H9 (cell line): ENCODE measurements at places on chromosomes 16 and 17. TPM values are rescaled to one million over a fixed set of nuclear protein-coding genes. Genes with fewer than 3 reads are reported as not detected.

DNA sequence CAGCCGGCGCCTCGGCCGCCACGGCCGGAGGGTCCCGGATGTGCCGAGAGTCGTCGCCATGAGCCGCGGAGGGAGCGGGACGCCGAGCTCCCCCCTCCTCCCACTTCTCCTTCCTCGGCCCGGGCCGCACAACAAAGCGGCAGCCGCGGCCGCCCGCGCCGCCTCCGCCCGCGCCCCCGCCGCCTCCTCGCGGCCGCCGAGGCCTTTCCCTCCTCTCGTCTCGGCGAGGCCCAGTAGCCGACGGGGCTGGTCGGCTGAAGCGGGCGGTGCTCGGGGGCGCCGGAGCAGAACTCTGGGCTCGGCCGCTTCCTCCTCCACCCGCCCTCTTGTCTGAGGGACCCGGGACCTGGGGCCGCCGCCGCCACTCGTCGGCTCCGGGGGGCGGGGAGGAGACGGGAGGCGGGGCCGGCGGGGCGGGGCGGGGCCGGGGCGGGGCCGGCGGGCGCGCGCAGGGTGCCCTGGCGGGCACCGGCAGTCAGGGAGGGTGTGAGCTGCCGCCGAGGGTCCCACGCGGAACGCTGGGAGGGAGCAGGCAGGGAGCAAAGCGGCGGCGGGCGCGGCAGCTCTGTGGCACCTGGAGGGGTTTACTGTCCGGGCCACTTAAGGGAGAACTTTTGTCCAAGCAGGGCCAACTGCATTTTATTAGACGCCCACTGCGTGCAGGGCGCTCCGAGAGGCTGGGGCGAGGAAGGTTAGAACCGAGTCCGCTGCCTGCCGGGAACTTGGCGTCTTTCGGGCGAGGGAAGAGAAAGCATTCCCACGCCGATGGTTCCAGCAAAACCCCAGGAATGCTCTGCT is at the start of gene SMURF2:
Gene SMURF2 (minus strand): TSS at position 332 of the 798 bp plus-strand sequence. CDS start 427 bp downstream, outside the sequence.
- H3K36me3 ChIP-seq = no peaks in the 10 kb centered on the region
- peak within 1 kb of the TSS; percentile 100 for H3K4me3 ChIP-seq
- H3K27ac ChIP-seq = no peak within 1 kb of the TSS
- H3K27me3 ChIP-seq = no peaks in the 10 kb centered on the region
- H3K4me1 ChIP-seq = no peaks in the 10 kb centered on the region; the same call in 1 of the 2 replicates

DNA sequence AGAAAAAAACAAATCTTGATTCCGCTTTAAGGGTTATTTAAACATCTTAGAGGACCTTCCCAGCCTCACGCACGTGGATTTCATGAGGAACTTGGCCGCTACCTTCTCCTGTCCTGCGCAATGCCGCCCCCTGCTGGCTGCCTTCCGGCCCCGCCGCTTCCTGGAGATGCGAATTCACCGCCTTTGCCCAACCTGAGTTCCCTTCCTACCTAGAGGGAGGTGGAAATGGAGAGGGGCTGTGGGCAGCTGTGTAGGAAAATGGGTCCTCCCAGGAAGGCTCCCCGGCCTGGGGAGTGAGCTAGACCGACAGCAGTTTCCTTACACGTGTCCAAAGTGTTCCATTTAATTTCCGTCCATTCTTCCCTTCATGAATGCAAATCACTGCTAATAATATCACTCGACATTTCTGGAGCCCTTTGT is 1.0 kb upstream of the ABCC12 start:
- DNase-seq = peak; percentile 85
- H3K27me3 ChIP-seq = no peaks in the 10 kb centered on the region

GRCh38 chr17:8955021-8955959 is 10.2 kb downstream of the PIK3R5 start:
- no peak for DNase-seq
- no peak overlapping the region for H3K27ac ChIP-seq
- no peaks in the 10 kb centered on the region; the same call in 2 of the 3 replicates for H3K36me3 ChIP-seq
- no peak overlapping the region for H3K4me3 ChIP-seq

KRTAP3-3 gene
- not detected in 2 replicates for total RNA-seq

DNA sequence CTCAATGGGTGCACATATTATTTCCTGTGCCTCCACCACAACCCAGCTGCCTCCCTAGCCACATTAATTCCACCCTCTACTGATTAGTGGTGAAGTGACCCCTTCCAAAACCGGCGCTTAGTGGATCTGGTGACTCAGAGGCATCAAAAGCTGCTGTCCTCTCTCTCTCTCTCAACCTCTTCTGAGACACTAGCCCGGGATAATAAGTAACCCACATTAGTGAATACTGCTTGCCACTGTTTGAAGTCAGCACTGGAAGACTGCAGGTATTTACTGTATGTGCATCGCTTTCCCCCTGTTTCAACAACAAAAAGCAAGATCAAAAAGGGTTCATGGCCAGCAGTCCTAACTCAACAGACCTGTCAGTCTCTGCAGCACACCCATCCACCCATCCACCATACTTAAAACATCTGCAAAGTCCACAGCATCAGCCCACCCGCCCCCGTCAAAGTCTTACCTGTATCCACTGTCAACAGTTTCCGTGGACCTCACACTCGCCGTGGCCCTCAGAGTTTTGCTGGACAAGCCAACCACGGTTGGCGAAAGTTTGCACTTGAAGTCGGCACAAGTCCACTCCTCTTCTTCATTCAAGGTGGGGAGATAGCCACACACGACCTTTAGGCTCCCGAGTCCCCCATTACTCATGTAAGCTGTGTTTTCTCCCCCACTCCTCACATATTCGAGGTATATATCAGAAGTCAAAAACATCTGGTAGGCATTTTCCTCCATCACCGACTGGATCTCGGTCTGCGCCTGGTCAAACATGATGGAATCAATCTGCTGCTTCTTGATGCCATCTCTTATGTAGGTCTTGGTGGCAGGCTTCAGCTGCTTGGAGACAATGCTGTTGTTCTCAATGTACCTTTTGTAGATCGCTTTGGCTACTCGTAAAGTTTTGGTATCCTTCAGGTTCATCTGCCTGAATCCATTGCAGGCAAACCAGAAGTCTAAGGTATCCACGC is 3.8 kb downstream of the AXIN2 start:
- peaks cover 13% of the 10 kb centered on the region; the same call in 1 of the 2 replicates for H3K4me1 ChIP-seq
- no peaks in the 10 kb centered on the region; the same call in 1 of the 2 replicates for H3K27me3 ChIP-seq
- no peak for DNase-seq
- H3K4me3 ChIP-seq = no peak overlapping the region

DNA sequence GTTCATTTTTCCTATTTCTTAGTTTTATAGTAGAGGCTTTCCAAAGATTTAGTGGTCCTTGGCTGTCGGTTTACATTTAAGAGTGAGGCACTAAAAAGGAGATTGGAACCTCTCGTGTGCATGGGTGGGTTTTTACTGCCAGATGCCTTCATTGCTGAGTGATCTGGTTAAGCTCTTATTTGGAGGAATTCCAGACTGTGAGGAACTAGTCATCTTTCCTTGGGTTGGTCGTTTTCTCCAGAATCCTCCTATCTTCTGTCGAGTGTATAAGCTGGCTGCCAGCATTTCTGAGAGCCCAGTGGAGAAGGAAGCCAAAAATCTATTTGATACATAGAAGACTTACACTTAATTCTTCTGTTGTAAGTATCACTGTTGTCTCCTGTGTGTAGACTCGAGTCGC is 22.6 kb downstream of the IST1 start:
- no peaks in the 10 kb centered on the region for H3K27me3 ChIP-seq
- no peak for DNase-seq
- no peak overlapping the region for H3K27ac ChIP-seq
- H3K36me3 ChIP-seq = peaks cover 66% of the 10 kb centered on the region
- H3K4me3 ChIP-seq = no peak overlapping the region

GRCh38 chr17:38789185-38789584 is 10.2 kb downstream of the PIP4K2B start:
- DNase-seq = no peak
- H3K36me3 ChIP-seq = peaks cover 36% of the 10 kb centered on the region
- H3K4me1 ChIP-seq = no peaks in the 10 kb centered on the region
- H3K4me3 ChIP-seq = no peak overlapping the region
- H3K27me3 ChIP-seq = no peaks in the 10 kb centered on the region

- no peak overlapping the region for H3K27ac ChIP-seq
- no peak overlapping the region for H3K4me3 ChIP-seq
- no peak for DNase-seq
- H3K27me3 ChIP-seq = no peaks in the 10 kb centered on the region
- H3K36me3 ChIP-seq = no peaks in the 10 kb centered on the region
Measured at GRCh38 chr17:46887717-46888116, 35.2 kb upstream of the GOSR2 start.

DNA sequence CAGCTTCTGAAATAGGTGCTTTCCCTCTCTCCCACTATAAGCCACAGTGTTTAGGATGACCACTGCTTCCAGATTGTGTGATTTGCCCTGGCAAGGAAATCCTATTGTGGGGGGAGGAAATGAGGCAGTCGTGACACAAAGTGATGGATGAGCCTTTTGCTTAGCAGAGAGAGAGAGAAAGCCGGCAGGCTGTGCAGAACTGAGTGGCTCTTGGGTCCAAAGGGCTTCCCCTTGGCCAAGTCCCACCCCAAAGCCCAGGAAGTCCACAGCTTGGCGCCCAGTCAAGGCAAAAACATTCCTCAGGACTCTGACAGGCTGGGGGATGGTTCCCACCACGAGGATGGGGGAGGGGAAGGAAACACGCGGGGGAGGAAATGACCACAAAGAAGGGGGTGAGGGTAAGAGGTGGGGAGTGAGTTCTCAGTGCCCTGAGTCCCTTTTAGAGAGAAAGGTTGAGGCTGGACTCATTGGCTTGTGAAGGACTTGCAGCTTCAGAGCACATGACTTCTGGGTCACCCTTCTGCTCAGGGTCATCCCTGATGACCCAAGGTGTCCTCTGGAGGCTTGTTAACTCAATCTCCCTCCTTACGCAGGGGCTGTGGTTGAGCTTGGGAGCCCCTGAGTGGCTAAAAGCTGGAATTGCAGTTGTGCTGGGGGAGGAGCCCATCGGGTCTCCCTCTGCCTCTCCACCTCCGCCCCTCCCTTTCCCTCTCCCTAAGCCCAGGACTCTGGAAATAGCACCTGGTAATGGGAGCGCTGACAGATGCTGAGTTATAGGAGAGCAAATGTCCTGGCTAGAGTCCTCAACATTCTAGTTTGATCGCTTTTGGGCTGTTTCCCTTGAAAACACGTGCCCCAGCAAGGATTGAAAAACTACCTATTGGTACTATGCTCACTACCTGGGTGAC is 10.3 kb upstream of the MSL1 start:
- H3K4me3 ChIP-seq = peak overlapping the region; percentile 53
- peaks cover 25% of the 10 kb centered on the region; the same call in 1 of the 2 replicates for H3K4me1 ChIP-seq
- H3K36me3 ChIP-seq = no peaks in the 10 kb centered on the region
- DNase-seq = peak; percentile 97
- no peak overlapping the region for H3K27ac ChIP-seq

DNA sequence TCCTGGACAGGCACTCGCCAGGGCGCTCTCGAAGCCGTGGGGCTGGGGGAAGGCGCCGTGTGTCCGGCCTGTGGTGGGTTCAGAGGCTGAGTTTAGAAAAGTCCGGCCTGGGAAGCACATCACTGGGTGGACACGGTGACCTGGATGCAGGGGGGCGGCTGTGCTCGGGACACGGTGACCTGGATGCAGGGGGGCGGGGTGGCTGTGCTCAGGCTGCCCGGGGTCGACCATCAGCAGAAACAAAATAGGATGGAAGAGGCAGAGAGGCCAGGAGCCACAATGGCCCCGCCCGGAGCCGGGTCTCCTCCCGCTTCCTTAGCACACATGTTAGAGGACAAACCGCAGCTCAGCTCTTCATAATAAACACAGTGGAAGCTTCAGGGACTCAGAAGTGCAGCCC is 43.2 kb upstream of the GNG13 start:
- no peaks in the 10 kb centered on the region for H3K4me1 ChIP-seq
- DNase-seq = no peak
- H3K4me3 ChIP-seq = no peak overlapping the region
- no peak overlapping the region for H3K27ac ChIP-seq
- H3K36me3 ChIP-seq = no peaks in the 10 kb centered on the region
- H3K27me3 ChIP-seq = no peaks in the 10 kb centered on the region

DNA sequence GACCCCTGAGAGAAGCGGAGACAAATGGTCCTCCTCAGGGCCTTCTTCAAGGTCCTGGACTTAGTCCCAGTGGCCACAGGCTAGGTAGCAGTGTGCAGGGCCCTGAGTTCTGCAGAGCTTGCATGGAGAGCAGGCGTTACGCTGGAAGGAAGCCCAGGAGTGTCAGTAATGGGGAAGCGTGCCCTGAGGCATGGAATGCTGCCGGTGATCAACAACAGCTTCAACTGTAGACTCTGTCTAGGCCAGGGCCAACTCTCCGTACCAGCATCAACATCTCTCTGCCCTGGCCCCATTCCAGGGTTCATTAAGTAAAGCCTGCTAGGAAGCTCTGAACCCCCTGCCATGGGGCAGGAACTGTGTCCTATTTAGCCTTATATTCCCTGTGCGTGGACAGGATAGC is 568 bp upstream of the TNK1 start:
- H3K27ac ChIP-seq = no peak overlapping the region
- no peaks in the 10 kb centered on the region for H3K4me1 ChIP-seq
- peaks cover 5% of the 10 kb centered on the region; the same call in 1 of the 3 replicates for H3K36me3 ChIP-seq
- peaks cover 11% of the 10 kb centered on the region; the same call in 1 of the 2 replicates for H3K27me3 ChIP-seq

SSTR5 gene
- total RNA-seq = 0.22 and 0.37 TPM in 2 replicates

PRR15L gene
- not detected in 2 replicates for total RNA-seq
